ENCODE measurements at places on chromosomes 7 and 10. TPM values are rescaled to one million over a fixed set of nuclear protein-coding genes. Genes with fewer than 3 reads are reported as not detected.

FBXO24 gene
- total RNA-seq: 0.85 TPM

EMX2 gene
- not detected for total RNA-seq

GPR141 gene
- total RNA-seq: not detected

GNGT1 gene
- total RNA-seq: not detected
